ENCODE measurements at places on chromosomes 13 and 19. TPM values are rescaled to one million over a fixed set of nuclear protein-coding genes. Genes with fewer than 3 reads are reported as not detected.

Gene GRIK5
- polyA plus RNA-seq, result 2.5 TPM

Gene HCST
- 4.7 TPM for polyA plus RNA-seq

Gene EPSTI1
- polyA plus RNA-seq, result 1.5 TPM

Gene N4BP2L2
- 121 TPM for polyA plus RNA-seq

- DNase-seq, result no peak
Measured at GRCh38 chr19:1377176-1377964, 6.3 kb upstream of the NDUFS7 start.

- peak; percentile 19 for DNase-seq
Measured at GRCh38 chr13:36858290-36858689, 39.3 kb downstream of the RFXAP start.

- no peak for DNase-seq
Measured at GRCh38 chr19:18647807-18648206, 11.0 kb downstream of the KLHL26 start.

GRCh38 chr13:105597573-105597972, 937.9 kb downstream of the EFNB2 start:
- no peak for DNase-seq

- no peak for DNase-seq
Measured at GRCh38 chr19:35718345-35719041, 690 bp downstream of the KMT2B start.

Measured in forelimb muscle (tissue), 1 donor.